ENCODE measurements at places on chromosomes 3 and 15. TPM values are rescaled to one million over a fixed set of nuclear protein-coding genes. Genes with fewer than 3 reads are reported as not detected.
A peak's percentile ranks its signal among the peaks of the same experiment; 100 is the strongest.

DNA sequence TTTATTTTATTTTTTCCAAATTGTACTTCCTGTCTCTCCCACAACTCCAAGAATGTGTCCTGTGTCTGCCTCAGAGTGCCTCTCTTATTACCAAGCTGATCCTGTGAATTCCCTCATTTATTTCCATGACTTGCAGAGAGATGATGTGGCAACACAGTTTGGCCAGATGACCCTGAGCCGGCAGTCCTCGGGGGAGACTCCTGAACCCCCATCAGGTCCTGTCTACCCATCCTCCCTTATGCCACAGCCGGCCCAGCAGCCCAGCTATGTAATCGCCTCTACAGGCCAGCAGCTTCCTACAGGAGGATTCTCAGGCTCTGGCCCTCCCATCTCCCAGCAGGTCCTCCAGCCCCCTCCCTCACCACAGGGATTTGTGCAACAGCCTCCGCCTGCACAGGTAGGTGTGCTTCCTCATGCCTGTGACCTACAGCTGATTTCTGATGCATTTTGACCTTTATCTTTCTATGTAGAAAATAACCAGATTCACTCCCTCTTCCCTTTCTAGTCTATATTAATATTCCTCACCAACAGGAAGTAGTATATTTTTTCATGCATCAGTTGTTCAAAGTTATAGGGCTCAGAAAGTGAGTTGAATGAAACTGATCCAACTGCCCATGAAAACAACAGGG lies 100.0 kb downstream of the ARPP21 start:
- H3K4me3 ChIP-seq, result no peak overlapping the region
- no peaks in the 10 kb centered on the region for H3K36me3 ChIP-seq
- no peak for DNase-seq
- H3K4me1 ChIP-seq, result no peaks in the 10 kb centered on the region
- no peak overlapping the region for H3K27ac ChIP-seq

GRCh38 chr15:55297315-55297714 lies 7.7 kb upstream of the RAB27A start:
- no peak overlapping the region for H3K27ac ChIP-seq
- no peaks in the 10 kb centered on the region for H3K27me3 ChIP-seq
- no peaks in the 10 kb centered on the region for H3K36me3 ChIP-seq
- no peak for DNase-seq
- no peaks in the 10 kb centered on the region for H3K4me1 ChIP-seq
- no peak overlapping the region for H3K4me3 ChIP-seq

DNA sequence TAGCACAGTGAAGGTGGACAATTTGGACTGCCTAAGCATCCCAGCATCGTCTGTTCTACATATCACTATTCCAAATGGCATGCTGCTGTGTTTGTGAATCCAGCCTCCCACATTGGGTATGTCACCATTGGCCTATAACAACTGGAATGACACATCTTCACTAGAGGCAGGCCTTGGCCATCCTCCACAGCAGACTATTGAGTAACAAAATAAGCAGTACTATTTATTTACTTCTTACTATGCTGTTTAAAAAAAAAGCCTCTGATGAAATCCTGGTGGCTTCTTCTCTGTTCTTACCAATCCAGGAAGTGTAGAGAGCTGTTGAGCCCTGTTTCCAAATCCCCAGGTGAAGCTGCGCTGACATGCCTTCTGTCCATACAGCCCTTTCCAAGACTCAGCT lies 30.6 kb upstream of the CERS3 start:
- no peaks in the 10 kb centered on the region for H3K27me3 ChIP-seq
- peak; percentile 81 for DNase-seq
- no peaks in the 10 kb centered on the region for H3K4me1 ChIP-seq
- H3K4me3 ChIP-seq, result no peak overlapping the region
- H3K36me3 ChIP-seq, result no peaks in the 10 kb centered on the region
- no peak overlapping the region for H3K27ac ChIP-seq

- H3K36me3 ChIP-seq, result no peaks in the 10 kb centered on the region
- peaks cover 18% of the 10 kb centered on the region for H3K27me3 ChIP-seq
- no peaks in the 10 kb centered on the region for H3K4me1 ChIP-seq
These were observed 4.2 kb downstream of the RARB start for GRCh38 chr3:25432176-25432720.

The MYRIP gene
- total RNA-seq, result not detected

- peak; percentile 34 for DNase-seq
- H3K27ac ChIP-seq, result no peak overlapping the region
- H3K4me1 ChIP-seq, result peaks cover 25% of the 10 kb centered on the region
These were observed 7.1 kb downstream of the ITGA11 start for GRCh38 chr15:68424754-68425390.

The GP9 gene
- total RNA-seq, result not detected

GRCh38 chr3:145383416-145383815 lies 777.6 kb downstream of the PLOD2 start:
- H3K27ac ChIP-seq, result no peak overlapping the region
- no peak for DNase-seq

The GOLGA8T gene
- total RNA-seq, result not detected

DNA sequence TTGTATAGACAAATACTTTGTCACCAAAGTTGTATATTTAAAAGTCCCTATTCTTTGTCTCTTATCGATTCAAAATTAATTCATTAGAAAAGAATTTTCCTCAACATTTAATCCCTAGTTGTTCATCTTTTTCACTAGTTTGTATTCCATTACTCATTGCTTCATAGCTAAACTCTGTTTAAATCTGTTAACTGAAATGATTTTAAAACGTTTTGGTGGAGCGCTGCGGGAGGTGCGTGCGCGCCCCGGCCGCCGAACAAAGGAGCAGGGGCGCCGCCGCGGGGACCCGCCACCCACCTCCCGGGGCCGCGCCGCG lies 56.4 kb upstream of the GOLGA8A start:
- H3K36me3 ChIP-seq, result no peaks in the 10 kb centered on the region
- no peak overlapping the region for H3K27ac ChIP-seq
- H3K27me3 ChIP-seq, result peaks cover 23% of the 10 kb centered on the region
- no peak overlapping the region for H3K4me3 ChIP-seq

- DNase-seq, result peak; percentile 7
- H3K27ac ChIP-seq, result no peak overlapping the region
- H3K36me3 ChIP-seq, result no peaks in the 10 kb centered on the region
- H3K4me3 ChIP-seq, result no peak overlapping the region
These were observed 107.7 kb downstream of the OSBPL10 start for GRCh38 chr3:31873254-31873820.

- no peaks in the 10 kb centered on the region for H3K4me1 ChIP-seq
- H3K4me3 ChIP-seq, result no peak overlapping the region
- peaks cover 3% of the 10 kb centered on the region for H3K27me3 ChIP-seq
- no peak overlapping the region for H3K27ac ChIP-seq
These were observed 11.4 kb upstream of the PRR20G start for GRCh38 chr3:127299276-127299675.

GRCh38 chr15:85704066-85704465 lies 90.7 kb downstream of the KLHL25 start:
- no peak overlapping the region for H3K27ac ChIP-seq
- DNase-seq, result peak; percentile 29
- no peaks in the 10 kb centered on the region for H3K27me3 ChIP-seq
- H3K4me3 ChIP-seq, result no peak overlapping the region
- H3K4me1 ChIP-seq, result peaks cover 18% of the 10 kb centered on the region
- no peaks in the 10 kb centered on the region for H3K36me3 ChIP-seq

GRCh38 chr3:124295362-124295761 lies 303.4 kb upstream of the ROPN1 start:
- no peak overlapping the region for H3K4me3 ChIP-seq
- no peaks in the 10 kb centered on the region for H3K36me3 ChIP-seq
- peaks cover 2% of the 10 kb centered on the region for H3K4me1 ChIP-seq
- no peak overlapping the region for H3K27ac ChIP-seq

GRCh38 chr3:76177610-76178009 lies 392.3 kb upstream of the ZNF717 start:
- DNase-seq, result no peak
- no peak overlapping the region for H3K4me3 ChIP-seq
- no peaks in the 10 kb centered on the region for H3K4me1 ChIP-seq
- H3K27me3 ChIP-seq, result no peaks in the 10 kb centered on the region
- no peak overlapping the region for H3K27ac ChIP-seq

The DAZL gene
- total RNA-seq, result not detected

GRCh38 chr3:48435774-48436476 lies 4.0 kb downstream of the CCDC51 start:
- no peaks in the 10 kb centered on the region for H3K27me3 ChIP-seq
- H3K27ac ChIP-seq, result no peak overlapping the region
- H3K36me3 ChIP-seq, result peaks cover 18% of the 10 kb centered on the region
- H3K4me3 ChIP-seq, result no peak overlapping the region

The GPR62 gene
- total RNA-seq, result not detected

DNA sequence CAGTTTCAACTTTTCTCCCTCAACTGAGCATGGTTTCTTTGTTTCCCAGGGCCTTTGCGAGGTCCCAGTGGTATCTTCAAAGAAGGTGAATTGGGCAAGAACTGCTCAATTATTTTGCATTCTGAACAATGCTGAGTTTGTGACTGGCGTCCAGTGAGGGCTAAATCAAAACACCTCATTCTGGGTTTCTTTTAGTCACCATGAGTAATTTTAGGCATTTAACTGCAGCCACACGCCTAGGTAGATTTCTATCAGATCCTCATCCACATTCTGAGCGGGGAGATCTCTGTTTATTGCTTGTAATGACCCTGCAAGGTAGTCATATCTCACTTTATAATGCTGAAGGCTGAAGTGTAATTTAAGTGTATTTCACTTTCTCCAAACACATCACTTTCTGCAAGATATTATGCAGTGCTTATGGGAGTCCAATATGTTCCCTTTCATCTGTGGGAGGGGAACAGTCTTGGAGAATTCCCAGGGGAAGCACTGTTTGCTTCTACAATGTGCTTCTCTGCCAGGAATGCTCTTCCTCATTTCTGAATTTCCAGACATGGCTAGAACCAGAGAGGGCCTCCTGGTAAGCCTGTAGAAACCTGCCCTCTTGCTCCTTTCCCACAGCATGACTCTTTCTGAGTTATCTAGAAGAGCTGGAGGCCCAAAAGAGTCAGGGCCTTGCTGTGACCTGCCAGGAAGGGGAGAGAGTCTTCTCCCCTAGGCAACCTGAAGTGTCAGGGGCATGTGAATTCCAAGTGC lies 91.7 kb downstream of the FRMD4B start:
- H3K27me3 ChIP-seq, result peaks cover 7% of the 10 kb centered on the region
- H3K4me1 ChIP-seq, result no peaks in the 10 kb centered on the region
- no peak overlapping the region for H3K4me3 ChIP-seq
- no peak for DNase-seq
- H3K36me3 ChIP-seq, result no peaks in the 10 kb centered on the region
- H3K27ac ChIP-seq, result no peak overlapping the region

Data from IMR-90 (cell line).